ENCODE measurements at places on chromosomes 3 and 15.

GRCh38 chr3:13015286-13016082, 57.7 kb downstream of the IQSEC1 start:
- peak; percentile 55 for DNase-seq

GRCh38 chr3:100500320-100500880, 8.0 kb downstream of the TMEM45A start:
- no peak for DNase-seq

GRCh38 chr15:60941448-60941847, 287.7 kb downstream of the RORA start:
- DNase-seq: no peak

- no peak for DNase-seq
Measured at GRCh38 chr3:139199421-139200010, 144.3 kb upstream of the MRPS22 start.

GRCh38 chr3:9779075-9779593, 9.4 kb upstream of the CAMK1 start:
- DNase-seq: no peak

DNA sequence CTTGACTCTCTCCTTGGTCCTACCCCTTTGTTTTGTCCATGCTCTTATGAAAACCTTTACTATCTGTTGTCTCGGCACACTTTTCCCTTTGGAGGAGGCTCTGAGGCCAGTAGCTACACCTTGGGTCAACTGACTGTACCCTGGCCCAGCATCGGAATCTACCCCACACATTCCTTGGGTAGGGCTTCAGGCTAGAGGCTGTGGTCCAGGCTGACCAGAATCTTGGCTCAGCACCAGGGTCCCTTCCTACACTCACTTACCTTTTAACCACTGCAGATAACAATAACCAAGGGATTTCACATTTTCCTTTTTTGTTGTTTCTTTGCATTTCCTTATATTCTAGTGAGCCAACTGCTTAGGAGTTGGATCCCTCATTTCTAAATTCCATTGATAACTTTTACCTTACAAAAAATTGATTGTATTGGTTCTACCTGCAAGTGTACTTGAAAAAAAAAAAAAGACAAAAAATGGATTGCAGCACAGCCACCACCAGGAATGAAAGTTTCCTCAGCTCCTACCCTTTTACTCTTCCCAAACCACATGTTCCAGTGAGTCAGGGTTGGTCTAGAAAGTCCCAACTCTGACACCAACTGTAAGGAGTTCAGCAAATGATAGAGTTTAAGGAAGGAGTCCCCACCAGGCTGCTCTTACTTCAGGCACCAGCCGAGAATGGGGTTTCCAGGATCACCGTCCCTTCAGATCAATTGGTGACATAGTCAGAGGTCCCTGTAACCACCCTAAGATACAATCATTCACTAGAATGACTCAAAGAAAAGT, 95.6 kb downstream of the FBLN2 start:
- DNase-seq: no peak

DNA sequence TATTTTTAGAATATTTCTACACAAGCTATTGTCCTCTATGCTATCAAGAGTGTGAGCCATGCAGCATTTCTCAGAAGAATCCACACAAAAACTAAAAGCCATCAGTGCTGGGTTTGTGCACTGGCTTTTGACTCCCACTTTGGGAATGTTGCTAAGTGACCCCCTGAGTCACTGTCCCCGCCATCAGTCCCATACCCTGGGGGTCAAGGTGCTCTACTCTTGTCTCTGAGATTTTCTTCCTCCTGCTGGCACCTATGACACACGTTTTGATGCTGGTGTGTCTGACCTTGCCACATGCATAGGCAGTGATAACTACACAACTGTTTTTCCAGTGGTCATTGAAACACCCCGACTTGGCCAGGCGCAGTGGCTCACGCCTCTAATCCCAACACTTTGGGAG, 19.8 kb downstream of the CMTM7 start:
- DNase-seq: no peak

DNA sequence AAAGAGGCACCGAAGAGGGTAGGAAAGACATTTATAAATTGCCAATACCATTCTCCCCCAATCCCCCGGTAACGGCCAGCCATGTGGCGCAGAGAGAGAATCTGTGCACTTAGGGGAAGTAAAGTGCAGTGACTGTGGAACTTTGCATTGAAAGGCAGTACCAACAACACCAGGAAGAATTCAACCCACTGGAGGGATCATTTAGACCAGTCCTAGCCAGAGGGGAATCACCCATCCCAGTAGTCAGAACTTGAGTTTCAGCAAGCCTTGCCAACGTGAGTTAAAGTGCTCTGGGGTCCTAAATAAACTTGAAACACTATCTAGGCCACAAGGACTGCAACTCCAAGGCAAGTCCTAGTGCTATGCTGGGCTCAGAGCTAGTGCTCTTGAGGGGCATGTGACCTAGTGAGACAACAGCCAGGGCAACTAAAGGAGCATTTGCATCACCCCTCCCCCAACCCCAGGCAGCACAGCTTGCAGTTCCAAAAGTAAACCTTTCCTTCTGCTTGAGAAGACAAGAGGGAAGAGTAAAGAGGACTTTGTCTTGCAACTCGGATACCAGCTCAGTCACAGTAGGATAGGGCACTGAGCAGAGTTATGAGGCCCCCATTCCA, 15.0 kb downstream of the CEP70 start:
- DNase-seq: no peak

All from stimulated activated CD4-positive, alpha-beta T cell treated with anti-CD3 and anti-CD28 coated beads, TNF-alpha, amount 100 ng/mL, for 24 hours (primary cell).